ENCODE measurements at places on chromosomes 2 and 18.

- no peak for DNase-seq
Observed at GRCh38 chr2:118604811-118605210, 242.6 kb downstream of the EN1 start.

DNA sequence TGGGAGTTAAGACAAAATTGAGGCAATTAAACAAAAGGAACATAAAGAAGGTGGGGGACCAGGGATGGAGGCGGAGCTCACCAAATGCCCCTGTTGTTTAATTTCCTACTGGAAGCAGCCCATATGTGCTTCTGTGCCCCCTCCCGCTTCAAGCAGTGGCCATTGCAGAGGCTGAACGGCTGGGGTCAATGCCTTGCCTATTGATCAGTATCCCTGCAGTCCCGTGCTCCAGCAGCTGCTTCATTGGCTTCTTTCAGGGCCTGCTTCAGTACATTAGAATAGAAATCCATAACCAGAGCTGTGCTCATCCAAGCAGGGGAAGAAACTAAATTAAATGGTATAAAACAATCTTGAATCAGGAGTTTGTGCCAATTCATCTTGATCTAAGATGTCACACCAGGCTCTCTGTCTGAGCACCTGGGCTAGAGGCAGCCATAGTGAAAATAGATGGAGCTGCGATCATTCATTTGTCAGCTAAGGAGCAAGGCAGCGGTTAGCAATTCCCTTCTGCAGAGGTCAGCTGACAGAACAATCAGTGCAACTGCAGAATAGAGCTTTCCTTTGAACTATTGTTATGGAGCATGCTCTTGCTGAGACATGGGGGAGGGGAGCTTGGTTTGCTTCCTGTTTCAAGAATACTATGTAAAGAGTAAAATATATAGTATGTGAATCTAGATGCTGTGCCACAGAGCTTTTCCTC lies 222.4 kb downstream of the WDR7 start:
- no peak for DNase-seq

GRCh38 chr2:26922405-26923188 lies 47.8 kb upstream of the MAPRE3 start:
- DNase-seq = peak; percentile 47

DNA sequence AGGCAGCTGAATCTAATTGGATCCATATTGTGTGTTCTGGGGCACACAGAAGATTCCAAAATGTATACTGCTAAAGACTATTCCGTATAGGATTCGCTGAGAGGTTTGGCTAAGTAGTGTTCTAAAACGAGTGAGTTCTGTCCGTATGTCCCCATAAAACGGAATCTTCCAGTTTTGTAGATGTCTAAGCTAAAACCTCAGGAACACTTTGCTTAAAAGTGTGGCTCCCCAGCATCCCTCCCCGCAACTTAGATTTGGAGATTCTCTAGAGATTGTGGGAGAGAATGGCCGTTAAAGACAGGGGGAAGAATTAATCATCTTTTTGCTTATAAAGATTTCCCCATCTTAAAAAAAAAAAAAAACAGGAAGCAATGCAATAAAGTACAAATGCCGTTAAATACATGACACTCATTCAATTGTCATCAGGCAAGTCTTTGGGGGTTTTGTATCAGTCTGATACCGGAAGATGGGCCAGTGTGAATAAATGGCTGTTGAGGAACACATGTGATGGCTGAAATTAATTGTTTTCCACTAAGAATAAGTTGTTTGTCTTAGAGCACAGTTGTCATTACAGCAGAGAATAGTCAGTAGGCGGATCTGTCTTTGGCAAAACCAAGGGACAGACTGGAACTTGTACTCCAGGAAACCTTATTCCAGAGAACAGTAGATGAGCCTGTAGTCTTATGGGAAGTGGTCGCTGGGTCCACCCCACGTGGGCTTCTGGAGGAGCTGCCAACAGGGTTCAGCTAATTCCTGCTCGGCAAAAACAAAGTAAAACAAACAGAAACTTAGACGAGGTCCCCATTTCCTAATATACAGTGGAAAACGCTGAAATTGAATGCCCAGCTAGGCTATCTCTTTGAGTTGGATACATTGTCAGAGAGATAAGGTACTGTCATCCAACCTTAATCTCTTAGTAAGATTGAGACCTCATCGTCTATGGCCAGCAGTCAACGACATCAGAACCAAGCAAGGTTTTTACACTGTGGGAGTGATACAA lies 1.7 kb downstream of the EMILIN2 start:
- DNase-seq = no peak

GRCh38 chr2:165074884-165075283 lies 119.6 kb upstream of the SLC38A11 start:
- DNase-seq = no peak

GRCh38 chr18:30288662-30289414 lies 753.7 kb downstream of the DSC3 start:
- no peak for DNase-seq

DNA sequence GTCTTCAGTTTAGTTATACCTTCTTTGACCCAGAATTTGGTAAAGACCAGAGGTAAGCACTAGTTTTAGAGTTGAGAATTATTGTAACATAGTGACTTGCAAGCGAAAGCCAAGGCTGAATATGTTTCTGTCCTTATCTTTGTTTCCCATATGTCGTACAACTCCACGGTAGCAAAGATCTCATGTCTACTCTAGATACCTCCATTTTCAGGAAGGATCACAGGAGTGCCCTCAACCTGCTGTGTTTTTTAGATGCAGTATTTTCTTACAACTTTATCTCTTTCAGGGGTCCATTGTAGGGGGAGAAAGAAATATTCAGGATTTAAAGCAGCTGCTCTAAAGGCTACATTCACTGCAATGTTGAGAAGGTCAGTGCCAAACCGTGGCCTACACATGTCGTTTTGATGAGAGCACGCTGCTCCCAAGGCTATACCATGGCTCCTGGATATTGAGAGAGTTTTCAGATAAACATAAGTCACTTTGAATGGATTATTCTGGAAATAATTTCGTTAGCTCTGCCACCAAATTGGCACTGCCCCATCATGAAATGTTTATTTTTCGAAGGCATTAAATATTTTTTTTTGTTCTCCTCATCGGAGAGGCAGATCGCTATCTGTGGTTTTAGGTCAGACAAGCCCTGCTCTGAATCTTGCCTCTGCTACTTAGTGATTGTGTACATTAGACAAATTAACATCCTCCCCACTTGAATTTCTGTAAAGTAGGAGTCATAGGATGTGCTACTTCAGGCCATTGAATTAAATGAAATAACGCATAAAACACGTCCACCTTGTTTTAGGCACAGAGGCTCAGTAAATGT lies 2.1 kb downstream of the RHBDD1 start:
- no peak for DNase-seq

Measured in HCT116 (cell line).